Fibroblast of skin of back (primary cell): ENCODE measurements at places on chromosomes 5 and 9.

GRCh38 chr5:170632985-170633234 lies 129.1 kb downstream of the KCNIP1 start:
- DNase-seq = no peak

DNA sequence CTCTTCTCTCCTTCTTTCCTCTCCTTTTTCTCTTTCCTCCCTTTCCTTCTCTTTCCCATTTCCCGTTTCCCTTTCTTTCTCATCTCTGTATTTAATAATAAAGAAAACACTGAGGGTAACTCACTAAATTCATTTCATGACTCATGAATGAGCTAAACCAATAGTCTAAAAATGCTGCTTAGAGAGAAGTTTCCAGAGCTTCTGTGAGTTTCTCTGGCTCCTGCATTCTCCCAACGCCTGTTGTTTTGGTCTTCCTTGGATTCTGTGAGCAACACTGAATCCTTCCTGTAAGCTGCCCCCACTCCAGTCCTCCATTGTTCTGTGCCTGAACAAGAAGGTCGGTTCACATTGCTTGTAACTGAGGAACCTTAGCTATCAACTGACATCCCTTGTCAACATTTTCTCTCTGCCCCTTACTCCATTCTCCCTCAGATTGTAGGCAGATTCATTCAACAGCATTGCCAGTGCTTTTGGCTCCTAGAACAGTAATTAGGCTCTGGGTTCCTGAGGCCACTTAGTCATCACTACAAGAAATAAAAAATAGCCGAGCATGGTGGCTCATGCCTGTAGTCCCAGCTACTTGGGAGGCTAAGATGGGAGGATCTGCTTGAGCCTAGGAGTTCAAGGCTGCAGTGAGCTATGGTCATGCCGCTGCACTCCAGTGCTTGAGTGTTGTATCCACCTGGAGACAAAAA lies 237.7 kb upstream of the KLF4 start:
- DNase-seq = peak; percentile 63

DNA sequence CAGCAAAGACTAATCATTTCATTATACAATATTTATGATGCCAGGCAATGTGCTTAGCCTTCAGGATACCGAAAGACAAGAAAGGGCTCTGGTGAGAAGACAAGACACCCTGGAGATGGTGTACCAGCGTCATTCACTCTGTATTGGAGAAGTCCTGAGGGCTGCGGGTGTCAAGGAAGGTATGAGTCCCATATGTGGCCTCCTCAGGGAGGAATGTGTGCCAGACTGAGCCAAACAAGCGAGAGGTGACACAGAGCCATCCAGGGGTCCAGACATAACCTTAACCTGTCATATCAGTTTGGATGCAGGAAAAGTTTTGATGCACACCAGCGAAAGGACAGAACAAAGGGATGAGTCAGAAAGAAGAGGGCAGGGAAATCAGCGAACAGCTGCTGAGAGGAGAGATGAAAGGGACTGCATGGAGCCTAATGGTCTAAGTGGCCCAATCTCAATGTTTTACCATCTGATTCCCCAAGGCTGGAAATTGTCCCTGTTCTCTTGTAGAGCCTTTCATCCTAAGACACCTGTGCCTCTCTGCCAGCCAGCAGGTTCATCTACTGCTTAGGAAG lies 38.9 kb downstream of the ADRA1B start:
- no peak for DNase-seq

DNA sequence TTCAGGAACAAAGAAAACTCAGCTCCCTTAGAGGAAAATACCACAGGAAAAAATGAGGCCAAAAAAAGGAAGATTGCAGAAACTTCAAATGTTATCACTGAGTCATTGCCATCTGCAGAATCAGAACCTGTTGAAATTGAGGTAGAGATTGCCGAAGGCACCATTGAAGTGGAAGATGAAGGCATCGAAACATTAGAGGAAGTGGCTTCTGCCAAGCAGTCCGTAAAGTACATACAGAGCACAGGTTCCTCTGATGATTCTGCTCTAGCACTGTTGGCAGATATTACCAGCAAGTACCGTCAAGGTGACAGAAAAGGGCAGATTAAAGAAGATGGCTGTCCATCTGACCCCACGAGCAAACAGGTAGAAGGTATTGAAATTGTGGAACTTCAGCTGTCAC lies 30.8 kb upstream of the NIM1K start:
- DNase-seq = no peak

- no peak for DNase-seq
These were observed 15.4 kb downstream of the GCNT1 start for GRCh38 chr9:76474419-76474818.

DNA sequence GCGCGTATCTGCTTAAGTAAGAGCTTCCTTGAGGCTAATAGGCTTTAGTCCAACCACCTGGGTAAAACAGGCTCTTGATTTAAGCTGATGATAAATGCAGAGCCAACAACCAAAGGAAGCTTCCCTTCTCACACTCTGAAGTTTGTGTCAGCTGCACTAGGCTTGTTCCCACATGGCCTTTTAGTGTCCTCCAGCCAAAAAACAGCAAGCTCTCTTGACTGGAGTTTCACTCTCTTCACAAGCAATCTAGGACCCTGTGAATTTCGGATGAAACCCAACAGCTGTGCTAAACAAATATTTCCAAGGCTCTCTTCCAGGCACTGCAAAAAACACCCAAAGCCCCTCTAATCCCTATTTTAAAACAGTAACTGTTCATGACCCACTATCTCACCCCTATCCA lies 63.9 kb downstream of the SAXO1 start:
- no peak for DNase-seq

GRCh38 chr5:35096216-35096615 lies 48.5 kb upstream of the AGXT2 start:
- DNase-seq = no peak

DNA sequence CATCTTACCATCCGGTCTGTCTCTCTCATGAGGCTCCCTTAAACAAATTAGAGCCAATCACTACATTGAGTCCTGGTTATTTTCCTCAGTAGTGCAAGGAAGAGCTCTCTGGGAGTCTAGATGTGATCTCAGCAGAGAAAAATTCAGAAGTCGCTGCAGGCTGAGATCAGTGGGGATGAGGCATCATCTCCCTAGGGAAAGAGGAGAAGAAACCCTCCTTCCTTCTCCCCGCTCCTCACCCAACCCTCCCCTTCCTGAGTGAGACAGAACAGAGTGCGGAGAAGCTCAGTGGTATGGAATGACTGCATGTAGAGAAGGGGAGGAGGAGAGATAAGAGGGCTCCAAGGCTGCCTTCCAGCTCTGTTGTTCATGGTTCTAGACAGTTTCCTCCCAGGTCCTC lies 80.5 kb downstream of the PAPPA start:
- peak; percentile 100 for DNase-seq

DNA sequence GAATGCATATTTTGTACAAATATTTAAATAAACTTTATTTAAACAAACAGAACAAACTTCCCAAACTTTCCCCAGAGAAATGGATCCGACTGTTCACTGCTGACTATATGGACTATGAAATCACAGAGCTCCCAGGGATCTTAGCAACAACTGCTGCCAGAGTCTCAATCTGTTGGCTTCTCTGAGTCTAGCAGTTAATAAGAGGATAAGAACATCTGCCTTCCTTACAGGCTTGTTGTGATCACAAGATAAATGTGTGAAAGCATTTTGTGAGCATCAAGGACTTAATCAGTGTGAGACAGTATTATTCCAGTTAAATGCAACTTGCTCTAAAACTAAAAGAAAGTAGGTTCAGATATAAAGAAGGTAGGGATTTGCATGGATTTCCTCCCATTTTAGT lies 31.4 kb upstream of the MYOT start:
- DNase-seq = no peak

DNA sequence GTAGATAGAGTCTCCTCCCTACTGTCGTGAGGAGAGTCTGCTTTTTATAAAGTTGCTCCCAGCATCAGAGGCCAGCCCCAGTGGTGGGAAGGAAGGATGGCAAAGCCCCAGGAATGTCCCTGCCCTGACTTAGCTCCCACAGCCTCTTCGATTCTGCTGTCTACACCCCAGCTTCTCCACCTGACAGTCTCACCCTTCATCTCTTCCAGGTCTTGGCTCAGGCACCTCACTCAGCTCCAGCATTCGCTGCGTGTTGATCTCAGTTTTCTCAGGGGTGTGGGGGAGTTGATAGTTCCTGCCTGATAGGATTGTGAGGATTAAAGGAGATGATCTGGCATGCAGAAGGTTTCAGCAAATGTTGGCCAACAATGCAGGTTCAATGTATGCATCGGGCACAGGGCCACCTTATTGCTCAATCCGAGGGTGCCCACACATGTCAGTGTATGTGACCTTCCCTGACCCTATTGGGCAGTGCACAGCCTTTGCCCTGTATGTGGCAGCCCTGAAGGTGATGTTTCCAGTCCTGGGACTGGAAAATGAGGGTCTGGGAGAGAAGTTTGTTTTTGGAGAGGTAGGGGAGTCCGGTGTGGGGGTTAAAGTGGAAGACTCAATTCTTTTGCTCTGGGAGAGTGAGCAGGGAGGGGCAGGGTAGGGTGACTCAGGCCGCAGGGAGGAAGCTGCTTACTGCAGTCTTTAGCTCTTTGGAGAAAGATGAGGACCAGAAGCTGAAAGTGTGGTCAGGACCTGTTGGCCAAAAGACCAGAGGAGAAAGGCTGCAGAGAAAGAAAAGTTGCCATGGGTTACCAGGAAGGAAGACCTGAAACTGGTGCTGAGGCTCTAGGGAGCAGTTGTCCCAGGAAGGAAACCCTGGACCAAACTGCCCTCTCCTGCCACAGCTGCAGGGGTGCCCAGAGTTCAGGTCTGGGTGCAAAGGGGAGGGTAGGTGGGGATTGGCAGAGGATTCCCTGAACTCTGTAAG lies 153.2 kb downstream of the MACROH2A1 start:
- peak; percentile 73 for DNase-seq

DNA sequence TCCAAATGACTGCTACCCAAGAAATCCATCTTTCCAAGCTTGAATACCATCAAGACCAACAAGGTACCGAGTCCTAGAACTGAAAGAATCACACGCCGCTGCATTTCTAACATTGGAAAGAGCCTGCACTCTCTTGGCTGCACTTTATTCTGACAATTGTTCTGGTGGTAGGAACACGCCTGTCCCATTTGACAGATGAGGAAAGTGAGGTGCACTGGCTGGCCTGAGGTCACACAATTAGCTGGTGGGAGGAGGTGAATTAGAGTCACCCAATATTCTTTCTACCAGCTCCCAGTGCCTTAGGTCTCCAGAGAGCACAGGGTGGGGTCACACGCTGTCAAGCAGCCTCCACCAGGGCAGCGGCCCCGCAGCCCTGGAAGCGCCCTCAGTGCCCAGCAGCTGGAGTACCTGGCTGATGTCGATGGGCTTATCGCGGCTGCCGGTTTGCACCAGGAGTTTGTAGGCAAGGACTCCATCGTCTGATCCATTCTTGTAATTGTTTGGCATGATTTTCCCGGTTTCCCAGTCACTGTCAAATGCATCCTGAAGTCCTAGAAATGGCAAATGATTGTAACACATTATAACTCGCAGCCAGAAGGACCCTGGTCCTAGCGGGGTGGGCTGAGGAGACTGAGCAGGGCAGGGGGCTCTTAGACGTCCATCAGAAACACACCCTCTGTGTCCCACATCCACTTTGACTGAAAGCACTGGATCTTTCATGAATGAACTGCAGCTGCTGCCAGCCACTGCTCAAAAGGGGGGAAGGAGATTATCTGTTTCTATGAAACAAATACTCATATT lies 55.1 kb downstream of the PTCH1 start:
- DNase-seq = no peak

GRCh38 chr9:130172858-130173665 lies 858 bp downstream of the NCS1 start:
- peak; percentile 40 for DNase-seq

- DNase-seq = no peak
These were observed 350.3 kb downstream of the MAT2B start for GRCh38 chr5:163855754-163856153.

DNA sequence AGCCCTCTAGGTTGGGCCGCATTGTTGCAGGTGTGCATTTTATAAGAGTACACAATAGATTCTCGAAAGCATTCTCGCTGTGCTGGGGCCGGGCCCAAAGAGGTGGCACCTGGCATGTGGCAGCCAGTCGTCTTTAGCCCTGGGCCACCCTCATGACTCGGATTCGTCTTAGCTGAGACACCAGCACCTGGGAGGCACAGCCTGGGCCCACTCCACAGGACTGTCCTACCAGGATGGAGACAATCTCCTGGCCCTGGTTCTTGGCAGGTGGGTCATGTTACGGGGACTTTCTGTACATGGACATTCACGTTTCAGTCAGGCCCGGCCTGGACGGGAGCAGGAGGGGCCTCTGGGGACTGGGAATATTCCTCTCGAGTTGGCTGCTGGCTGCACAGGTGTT lies 212.5 kb downstream of the FANCC start:
- no peak for DNase-seq

GRCh38 chr9:126347911-126348760 lies 21.5 kb downstream of the MVB12B start:
- DNase-seq = no peak

- DNase-seq = peak; percentile 81
These were observed 101.1 kb downstream of the RGS3 start for GRCh38 chr9:113564498-113565237.

DNA sequence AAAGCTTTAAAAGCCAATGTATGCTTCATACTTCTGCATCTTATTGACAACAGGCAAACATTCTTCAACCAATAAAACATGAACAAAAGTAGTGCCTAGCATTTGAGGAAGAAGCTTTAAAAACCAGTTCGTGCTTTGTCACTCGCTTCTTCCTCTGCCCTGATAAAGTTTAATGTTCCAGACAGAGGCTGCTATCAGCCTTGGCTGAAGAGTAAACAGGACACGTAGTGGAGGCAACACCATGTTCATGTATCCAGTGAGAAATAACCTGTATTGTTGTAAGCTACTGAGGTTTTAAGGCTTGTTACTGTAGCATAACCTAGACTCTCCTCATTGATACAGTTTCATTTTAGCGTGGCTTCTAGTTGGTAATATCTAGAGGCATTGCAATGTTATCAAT lies 3.2 kb upstream of the FUBP3 start:
- no peak for DNase-seq

DNA sequence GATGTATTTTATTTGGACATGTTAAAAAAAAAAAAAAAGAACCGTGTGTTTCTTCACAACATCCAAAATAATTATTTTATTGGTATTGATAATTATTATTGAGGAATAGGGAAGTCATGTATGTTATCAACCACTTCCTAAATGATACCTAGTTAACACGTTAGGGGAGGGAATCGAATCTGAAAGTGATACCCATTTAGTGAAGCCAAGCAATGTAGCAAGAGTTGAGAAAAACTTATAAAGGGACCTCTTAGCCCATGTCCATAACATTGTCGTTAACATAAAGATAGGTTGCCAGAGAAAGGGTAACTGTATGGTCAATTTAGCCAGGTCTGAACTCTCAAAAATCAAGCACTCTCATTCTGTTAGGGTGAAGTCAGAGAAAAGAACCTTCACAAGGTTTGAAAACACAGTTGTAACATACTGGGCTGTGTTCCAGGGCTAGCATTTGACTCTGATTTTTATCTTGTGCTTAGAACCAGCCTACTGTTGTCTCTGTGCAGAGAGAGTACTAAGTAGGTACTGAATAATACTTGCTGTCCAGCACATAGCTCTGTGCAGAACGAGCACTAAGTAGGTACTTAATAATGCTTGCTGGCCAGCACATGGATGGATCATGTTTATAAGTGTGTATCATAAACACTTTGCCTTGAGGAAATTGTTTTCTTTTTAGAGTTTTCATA lies 60.4 kb downstream of the GHR start:
- DNase-seq = no peak
